Retina (tissue), 1 donor: ENCODE measurements at places on chromosomes 6 and 20.

DNA sequence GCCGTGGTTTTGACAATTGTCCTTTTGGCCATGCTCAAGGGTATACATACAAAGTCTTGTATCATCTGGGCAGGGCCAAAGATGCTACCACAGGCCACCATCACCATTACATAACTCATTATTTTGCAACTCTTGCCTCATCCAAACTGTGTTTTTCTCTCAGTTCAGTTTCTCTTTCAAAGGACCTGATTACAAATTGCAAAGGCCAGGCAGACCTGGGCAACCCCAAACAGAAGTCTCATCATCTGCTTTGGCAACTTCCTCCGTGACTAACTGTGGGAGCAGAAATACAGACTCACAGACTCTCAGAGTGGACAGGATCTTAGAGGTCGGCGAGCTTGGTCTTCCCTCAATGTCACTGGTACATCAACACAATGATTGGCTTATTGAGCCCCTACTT is 117.8 kb upstream of the NEDD9 start:
- no peak for DNase-seq

DNA sequence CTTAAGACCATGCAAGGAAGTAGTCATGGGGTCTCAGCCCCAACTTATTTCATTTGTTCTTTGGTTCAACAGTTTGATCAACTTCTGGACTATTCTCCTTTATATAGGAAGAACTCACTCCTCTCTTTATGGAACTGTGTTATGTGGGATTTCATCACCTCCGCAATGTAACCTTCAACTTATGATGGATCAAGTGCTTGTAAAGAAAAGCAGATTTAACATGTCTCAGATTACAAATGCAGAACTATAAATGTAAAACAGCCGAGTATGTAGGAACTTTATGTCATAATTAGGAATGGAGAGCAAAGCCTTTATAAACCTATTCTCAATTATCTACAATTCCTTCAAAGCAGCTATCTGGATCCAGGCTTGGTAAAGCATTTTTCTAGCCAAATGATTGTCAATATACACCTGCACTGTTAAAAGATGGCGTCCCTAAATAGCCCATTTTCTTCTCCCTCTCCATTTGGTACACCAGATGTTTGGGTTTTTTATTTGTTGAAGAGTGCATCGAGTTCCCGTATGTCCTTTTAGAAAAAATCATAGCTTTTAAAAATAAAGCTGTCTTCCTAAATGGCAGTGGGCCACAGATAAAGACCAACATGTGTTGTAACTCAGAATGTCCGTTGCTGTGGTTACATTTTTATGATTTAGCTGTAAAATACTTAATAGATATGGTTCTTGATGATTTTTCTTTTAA is 985.1 kb upstream of the SLC35B3 start:
- no peak for DNase-seq

- DNase-seq = no peak
These were observed 9.4 kb downstream of the HM13 start for GRCh38 chr20:31523361-31524283.

DNA sequence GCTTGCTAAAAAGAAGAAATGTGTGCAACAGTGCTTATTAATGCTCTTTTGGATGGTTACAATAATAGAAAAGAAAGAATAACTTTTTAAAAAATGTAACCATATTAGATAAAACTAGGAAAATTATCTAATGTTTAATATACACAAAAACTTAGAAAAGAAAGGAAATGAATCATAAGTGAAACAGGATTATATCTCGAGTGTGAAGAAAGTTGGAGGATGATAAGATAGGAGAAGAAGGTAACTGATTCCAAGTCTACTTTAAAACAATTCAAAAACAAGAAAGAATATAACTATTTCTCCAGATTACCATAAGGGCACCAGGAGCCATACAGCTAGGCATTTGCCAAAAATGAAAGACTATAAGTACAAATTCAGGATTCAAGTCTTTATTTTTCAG is 73.0 kb downstream of the PHIP start:
- DNase-seq = no peak

- no peak for DNase-seq
These were observed 21.4 kb downstream of the PERP start for GRCh38 chr6:138085839-138086222.

DNA sequence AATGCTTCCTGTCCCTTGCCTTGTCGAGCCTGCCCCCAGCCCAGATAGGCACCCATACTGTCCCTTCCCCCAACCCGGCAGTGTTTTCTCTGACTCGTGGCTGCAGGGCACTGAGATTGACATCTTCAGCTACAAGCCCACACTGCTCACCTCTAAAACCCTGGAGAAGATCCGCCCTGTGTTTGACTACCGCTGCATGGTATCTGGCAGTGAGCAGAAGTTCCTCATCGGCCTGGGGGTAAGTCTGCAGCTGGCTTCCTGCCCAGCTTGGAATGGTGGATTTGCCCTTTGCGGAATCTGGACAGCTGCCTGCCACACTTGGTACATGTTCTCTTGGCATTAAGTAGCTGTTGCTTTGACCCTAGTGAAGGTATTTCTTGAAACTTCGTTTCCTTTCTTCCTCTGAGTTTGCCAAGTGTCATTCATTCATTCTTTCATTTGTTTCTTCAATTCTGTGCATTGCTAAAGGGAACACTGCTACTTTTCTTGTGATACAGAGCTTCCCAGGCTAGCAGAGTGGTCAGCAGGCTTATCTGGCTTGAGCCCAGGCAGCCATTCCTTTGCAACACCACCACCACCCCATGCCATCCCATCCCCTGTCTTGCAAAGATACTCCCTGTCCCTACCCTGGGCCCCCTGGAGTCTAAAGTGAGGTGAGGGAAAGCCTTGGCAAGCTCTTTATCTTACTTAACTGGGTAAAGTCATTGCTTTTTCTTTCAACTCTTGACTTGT is 26.2 kb downstream of the CCDC167 start:
- DNase-seq = no peak

DNA sequence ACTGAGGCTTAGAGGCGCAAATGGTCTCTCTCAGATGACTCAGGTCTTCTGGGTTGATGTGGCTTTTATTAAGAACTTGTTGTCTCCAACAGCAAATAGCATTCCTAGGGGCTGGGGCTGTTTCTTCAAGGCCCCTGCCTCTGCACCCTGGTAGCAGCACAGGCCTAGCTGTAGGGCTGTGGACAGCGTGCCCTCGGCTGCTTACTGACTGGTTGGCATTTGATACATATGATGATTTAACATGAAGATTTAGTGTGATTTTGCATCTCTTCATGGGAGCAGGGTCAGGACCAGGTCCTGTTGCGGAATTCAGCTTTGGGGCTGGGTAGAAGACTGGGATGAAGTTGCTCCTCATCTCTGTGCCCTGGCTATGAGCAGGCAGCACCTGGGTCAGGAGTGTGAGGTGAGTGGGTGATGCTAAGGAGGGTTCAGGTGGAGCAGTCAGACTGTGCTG is 24.3 kb upstream of the IER3 start:
- DNase-seq = no peak

- no peak for DNase-seq
These were observed 20.0 kb downstream of the SPAG4 start for GRCh38 chr20:35635652-35636051.

GRCh38 chr6:159679091-159680077 is 13.7 kb downstream of the SOD2 start:
- DNase-seq = no peak

- peak; percentile 19 for DNase-seq
These were observed 33.0 kb upstream of the NR2E1 start for GRCh38 chr6:108132863-108133262.

DNA sequence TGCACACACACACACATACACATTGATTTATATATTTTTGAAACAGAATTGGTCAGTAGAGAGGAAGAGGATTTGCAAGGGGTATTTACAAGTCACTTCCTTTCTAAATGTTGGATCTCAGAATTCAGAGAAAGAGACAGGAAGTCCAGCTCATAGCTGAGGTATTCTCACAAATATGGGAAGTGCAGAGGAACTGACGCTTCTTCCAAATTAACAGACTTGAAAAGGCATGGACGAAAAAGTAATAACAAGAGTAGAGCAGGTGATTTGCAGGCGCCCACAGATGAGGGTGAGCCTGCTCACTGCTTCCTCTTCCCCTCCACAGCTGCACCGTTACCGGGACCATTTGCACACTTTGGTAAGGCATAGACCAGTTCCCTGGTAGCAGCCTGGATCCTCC is 246.4 kb downstream of the PHACTR1 start:
- no peak for DNase-seq

GRCh38 chr20:32355417-32355841 is 2.7 kb upstream of the ASXL1 start:
- DNase-seq = no peak

DNA sequence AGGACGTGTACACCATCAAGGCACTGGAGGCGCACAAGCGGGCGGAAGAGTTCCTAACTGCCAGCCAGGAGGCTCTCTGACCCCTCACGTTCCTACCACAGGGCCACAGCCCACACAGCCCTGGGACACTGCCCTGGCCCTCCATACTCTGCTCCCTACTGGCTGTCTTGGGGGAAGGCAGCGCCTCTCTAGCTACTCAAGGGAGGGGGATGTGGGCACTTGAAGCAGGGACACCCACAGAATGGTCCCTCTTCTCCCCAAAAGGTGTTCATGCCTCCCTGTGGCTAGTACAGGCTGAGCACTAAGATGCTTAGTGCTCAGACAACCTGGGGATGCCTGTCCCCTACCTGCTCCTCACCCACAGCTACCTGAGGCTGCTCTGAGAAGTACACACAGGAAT is 2.5 kb downstream of the MEA1 start:
- DNase-seq = no peak

- no peak for DNase-seq
These were observed 20.5 kb downstream of the PCK1 start for GRCh38 chr20:57581202-57582028.

DNA sequence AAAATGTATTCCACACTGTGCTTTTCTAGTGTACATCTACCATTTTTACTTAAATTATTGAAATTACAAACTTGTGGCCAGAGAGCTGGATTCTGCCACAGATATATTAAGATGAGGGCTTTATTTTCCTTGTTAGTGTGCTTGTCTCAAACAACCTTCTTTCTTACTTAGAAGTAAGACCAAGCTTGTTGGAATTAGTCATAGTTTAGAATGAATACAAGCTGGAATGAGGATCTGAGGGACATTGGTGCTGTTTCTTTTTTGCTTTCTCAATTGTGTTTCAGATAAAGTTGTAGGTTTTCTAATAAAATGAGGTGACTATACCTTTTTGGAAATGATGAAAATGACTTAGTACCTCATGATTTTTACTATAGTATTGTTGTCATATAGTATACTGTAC is 40.3 kb downstream of the UBR2 start:
- DNase-seq = no peak

GRCh38 chr6:125346926-125347563 is 45.3 kb upstream of the HDDC2 start:
- no peak for DNase-seq

DNA sequence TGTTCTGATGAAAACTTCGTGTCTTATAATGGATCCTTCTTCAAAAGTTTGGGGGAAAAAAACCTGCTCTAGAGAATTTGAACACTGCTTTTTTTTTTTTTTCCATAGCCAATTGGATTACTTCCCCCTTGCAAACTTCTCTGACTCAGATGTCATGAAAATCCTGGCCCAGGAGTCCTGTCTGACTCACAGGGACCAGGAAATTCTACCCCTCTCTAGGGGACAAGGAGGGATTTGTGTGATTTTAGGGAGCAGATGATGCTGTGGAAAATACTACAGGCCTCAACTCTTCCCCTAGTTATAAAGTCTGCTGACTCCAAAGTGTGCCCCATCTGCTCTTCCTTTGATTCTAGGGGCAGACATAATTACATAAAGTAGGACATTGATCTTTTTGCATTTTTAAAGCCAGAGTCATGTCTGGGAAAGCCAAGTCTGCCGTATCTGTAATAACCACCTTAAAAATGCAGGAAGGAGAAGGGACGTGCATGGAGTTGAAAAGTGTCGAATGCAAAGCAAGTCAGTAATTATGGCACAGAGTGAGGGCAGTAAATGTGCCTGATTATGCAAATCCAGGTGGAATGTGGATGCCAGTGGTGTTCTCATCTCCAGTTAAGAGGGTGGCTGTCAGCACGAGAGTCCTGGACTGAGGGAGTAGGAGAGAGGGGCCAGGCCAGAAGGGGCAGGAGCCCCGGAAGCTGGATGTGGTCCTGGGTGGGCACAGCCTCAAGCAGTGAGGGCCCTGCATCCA is 144.3 kb upstream of the SULF2 start:
- DNase-seq = no peak

GRCh38 chr6:78462728-78463127 is 404.6 kb upstream of the IRAK1BP1 start:
- no peak for DNase-seq

DNA sequence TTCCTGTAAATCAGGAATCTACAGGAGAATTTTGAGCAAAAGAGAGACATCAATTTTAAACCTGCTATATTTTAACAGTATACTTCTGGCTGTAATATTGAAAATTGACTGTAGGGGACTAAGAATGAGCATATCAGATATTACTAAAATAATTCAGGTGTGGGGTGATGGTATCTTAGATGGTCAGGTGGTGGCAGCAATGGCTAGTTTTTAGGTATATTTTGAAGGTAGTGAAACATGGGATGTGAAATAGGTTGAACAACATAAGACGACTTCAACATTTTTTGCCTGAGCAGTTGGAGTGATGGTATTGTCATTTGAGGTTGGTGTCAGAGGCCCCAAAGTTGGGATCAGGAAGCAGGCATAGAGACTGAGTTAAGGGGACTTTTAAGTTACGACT is 32.1 kb downstream of the FAM83B start:
- DNase-seq = no peak

- no peak for DNase-seq
These were observed 80.4 kb downstream of the DHX35 start for GRCh38 chr20:39042279-39043150.

- DNase-seq = no peak
These were observed 427 bp upstream of the NFKBIE start for GRCh38 chr6:44265722-44266233.

DNA sequence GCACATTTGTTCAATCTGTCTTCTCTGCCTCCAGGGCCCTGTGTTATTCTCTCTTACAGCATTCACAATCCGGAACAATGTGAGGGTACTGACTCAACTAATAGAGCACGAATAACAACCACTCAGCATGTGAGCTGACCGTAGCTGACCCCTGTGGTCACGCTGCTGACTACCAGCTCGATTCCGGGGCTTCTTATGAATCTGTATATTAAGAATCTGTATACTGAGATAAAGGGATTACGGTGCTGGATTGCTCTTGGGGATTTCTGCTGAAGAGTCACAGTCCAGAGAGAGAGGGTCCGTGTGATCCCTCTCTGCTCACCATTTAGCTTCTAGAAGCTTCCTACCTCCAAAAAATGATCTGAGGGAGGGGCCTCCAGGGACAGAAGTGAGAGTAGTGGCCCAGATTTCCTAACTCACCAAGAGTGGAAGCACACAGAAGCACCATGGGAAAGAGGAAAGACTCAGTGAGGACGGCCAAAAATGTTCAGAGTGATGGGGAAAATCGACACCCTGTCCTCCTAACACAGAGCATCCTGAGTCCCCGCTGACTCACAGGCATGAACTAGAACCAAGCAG is 156.2 kb downstream of the THBS2 start:
- peak; percentile 79 for DNase-seq

- DNase-seq = no peak
These were observed 610.6 kb downstream of the HDGFL1 start for GRCh38 chr6:23179994-23180393.

- no peak for DNase-seq
These were observed 14.6 kb upstream of the GRM1 start for GRCh38 chr6:146014233-146014632.

GRCh38 chr6:28225056-28225834 is at the start of gene ZSCAN9:
TSS of gene ZSCAN9 (plus strand) at chr6:28225275. CDS start at chr6:28227085, 1,810 bp downstream.
- peak; percentile 88 for DNase-seq

GRCh38 chr6:90835596-90836212 is 248.8 kb upstream of the MAP3K7 start:
- no peak for DNase-seq
